ENCODE measurements at places on chromosomes 6 and 20.

- DNase-seq: no peak
Measured at GRCh38 chr20:53556267-53556897, 37.3 kb downstream of the ZNF217 start.

DNA sequence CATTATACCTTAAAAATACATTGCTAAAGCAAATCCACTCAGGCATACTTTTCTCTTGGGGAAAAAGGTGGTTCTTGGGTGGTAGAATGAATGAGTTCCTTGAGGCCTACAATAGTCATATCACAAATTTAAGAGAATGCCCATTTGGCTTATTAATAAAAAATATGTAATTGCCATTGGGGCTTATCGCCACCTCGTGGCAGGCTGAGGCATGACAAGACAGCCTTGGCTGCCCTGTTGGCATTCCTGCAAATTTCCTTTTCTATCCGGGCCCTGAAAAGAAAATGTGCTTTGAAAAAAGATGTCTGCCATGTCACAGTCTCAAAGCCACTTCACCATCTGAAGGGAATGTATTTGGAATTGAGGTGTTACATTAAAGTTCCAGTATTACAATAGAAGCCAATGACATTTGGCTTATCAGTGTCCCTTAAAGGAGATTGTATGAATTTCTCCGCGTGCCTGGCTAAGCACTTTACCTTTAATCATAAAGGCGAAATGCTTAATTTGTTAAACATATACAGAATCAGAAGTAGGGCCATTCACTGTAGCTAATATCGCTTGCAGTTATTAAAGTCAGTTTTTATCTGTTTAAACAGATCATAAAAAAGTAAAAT is 188.3 kb upstream of the ZFP64 start:
- DNase-seq: no peak

DNA sequence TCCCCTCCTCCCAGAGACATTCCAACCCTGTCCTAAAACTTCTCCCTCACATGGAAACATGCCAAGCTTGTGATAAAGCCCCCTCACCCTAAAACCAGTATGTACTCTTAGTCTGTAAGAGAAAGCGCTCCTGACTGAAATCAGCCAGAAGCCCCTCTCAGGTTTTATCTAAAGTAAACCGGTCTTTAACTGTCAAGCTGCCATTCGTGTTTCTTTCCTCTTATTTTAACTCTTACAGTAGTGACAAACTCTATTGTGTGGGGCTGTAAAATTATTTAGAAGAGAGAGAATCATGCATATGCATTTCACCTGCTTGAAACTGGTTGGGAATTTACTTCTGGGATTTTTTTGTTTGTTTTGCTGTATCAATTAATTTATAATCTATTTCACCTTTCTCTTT is 62.7 kb downstream of the FARS2 start:
- DNase-seq: no peak

GRCh38 chr20:61692479-61692878 is 373.2 kb downstream of the TAF4 start:
- DNase-seq: no peak

DNA sequence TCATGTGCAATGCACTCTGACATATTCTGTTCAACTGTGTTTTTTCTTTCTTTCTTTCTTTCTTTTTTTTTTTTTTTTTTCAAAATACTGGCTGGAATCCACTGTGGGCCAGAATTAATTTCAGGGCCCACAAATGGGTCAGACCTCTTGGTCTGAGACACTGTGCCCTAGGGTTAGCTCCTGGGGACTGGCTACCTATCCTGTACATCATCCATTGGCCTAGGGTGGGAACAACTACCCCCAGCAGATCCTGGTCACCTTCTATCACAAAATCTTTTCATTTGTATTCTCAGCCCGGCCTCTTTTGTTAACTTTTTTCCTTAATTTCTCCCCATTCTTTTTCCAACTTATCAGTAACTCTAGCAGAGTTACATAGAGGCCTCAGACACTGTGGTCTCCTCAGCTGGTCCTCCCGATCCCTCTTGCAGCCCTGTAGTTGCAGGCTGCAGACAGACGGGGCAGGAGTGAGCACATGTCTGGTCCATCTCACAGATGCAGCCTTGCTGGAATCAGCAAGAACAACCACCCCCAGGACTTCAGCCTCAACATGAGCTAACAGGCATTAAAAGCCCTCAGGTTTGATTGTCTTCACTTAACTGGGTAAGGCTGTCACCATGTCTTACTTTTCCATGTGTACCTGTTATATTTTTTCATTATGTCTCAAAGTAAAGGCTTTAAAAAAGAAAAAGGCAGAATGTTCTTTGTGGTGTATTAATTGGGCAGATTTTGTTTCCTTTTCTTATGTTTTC is 41.3 kb downstream of the TXLNB start:
- DNase-seq: no peak

DNA sequence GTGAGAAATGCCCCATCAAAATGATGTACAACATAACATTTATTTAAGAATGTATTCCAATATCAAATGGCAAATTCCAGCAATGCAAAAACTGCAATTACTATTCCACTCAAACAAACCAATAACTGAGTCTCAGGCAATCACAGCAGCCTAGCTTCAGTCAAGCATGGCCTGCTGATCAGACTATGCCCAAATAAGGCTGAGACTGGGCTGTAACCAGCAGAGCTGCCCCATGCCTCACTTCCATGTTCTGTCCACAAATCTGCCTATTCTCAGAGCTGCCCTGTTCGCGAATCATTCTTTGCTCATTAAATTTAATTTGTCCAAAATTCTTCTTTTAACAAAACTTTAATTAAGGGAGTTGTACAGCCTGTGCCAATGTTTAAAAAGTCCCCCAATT is 155.4 kb downstream of the FNDC1 start:
- no peak for DNase-seq

GRCh38 chr20:24756292-24757025 is 192.6 kb upstream of the CST7 start:
- DNase-seq: no peak

DNA sequence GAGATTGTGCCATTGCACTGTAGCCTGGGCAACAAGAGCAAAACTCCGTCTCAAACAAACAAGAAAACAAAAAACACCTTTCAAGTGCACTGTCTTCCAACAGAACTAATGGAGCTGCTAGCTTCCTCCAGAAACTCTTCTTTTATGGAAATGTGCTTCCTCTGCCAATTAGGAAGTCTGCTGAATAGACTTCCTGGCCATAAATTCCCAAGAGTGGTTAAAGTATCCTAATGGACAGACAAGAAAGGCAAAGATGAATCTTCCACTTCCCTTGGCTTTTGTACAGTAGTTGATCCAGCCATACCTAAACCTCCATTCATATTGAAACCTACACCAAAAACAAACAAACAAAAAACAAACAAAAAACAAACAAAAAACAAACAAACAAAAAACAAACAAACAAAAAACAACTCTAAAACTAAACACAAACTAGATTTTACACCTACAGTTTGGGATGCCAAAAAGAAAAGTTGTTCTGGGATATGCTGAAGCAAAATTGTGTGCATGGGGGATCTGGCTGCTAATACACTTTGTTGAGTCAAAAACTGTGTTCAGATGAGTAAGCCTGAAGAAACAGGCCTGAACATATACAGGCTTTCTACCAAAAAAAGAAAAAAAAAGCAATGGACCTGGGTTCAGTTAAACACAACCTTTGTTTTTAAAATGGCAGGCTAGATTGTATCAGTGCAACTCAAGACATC is 59.8 kb upstream of the CARMIL1 start:
- no peak for DNase-seq

DNA sequence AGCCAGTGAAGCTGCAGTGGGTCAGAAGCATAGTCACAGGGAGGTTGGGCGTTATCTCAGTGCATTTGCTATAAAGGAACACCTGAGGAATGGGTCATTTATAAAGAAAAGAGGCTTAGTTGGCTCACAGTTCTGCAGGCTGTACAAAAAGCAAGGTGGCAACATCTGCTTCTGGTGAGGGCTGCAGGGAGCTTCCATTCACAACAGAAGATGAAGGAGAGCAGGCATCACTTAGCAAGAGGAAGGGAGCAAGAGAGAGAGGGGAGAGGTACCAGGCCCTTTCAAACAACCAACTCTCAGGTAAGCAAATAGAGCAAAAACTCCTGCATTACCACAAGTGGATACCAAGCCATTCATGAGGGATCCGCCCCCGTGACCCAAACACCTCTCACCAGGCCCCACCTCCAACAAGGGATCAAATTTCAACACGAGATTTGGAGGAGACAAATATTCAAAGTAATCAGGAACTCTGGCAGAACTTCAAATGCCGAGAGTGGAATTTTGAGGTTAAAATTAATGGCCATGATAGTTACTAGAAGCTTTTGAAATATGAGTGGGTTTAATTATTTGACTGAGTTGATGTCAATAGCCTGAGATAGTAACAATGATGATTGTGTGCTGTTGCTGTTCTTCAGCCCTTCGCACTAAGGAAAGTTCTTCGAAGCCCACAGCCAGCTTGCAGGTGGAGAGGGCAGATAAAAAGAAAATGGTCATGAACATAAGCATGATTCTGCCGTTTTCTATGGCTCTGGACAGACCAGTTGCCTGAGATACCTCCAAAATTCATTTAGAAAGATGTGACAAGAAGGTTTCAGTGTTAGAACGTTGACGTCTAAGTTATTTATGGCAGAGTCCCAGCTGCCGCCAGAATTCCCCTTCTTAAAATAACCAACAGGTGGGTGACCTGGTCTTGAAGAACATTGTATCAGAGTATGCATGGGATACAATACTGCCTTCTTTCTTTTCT is 55.3 kb upstream of the ADTRP start:
- no peak for DNase-seq

DNA sequence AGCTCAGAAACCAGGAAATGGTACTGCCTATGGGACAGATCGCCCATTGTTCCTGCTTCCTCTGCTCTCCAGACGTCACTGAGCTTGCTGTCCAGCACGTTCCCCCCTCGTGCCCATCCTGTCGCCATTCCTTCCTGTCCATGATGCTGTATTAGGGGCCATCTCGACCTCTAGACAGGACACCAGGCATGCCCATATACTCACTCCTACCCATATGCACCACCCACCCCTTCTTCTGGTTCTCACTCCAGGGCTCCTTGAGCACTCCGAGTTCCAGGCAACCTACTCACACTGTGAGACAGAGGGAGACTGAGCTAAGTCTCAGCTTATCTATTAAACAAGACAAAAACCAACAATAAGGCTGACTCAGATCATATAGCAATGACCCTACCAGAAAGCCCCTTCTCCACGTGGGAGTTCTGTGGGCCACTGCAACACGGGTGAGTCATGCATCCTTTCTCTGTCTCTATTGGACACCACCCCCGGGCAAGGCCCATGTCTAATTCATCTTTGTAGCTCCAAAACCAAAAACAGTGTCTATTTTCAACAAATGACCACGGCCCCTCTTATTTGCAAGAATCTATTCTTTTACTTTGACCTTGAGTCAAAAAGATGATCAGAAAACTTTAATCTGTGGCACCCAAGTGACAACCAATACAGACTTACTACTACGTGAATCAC is 65.7 kb downstream of the PSMG4 start:
- DNase-seq: no peak

DNA sequence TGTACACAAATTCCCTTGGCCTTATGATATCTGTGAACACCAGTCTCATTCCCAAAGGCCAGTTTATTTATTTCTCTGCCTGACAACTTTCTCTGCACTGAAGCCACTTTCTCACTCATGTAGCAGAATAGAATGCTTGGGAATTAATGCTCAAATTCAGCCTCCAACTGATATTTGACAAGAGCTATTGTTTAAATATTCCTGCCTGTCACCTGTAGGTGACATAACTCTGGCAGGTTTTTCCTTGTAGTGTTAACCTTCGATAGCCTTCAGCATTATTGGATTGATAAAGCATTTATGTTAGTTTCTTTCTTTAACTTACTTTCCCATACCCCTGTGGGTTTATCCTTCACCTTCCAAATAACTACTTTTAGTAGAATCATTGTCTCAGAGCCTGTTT is 1183.2 kb upstream of the ADGRB3 start:
- no peak for DNase-seq

- no peak for DNase-seq
Measured at GRCh38 chr6:120774275-120774674, 560.0 kb downstream of the TBC1D32 start.

DNA sequence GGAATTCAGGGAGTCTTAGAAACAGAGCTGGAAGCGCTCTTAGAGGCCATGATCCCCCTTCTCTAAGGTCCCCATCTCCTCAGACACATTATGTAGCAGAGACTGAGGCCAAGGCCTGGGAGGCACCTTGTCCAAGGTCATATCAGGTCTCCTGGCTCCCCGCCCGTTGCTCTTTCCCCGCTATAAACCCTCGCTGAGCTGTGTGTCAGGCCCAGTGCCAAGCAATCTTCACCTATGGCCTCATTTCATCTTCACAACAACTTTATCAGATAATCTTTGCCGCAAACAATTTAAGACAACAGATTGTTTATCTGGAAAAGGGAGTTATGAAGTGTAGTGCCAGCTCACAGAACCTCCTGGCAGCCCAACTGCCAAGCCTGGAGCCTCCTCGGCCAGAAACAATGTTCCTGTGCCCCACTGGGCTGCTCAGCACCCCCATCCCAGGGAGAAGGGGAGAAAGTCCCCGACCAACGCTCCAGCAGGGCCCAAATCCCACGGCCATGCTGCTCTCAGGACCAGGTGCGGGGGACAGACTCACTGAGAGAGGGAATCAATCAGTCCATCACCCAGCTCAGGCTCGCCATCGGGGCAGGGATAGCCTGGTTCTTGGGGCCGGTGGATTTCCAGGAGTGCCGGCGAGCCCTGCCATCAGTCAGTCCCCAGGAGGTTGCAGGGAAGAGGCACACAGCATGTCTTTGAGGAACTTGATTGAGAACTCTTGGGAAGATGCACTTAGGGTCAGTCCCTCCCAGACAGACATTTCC is 16.9 kb upstream of the FANCE start:
- no peak for DNase-seq

DNA sequence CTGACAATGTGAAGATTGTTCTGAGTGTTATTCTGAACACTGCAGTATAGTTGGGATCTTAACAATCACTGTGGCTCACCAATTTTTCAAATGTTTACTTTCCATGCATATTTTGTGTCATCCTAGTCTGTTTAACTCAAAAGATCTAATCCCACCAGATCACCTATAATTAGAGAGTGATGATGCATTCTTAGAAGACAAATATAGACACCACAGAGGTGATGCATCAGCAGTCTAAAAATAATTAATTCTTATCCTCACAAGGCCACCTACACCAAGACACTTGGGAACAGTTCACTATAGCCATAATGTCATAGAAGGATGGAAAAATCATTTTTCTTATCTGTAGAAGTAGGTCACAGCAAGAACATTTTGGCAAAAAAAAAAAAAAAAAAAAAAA is 154.8 kb downstream of the UBE3D start:
- DNase-seq: no peak

GRCh38 chr6:170344631-170345576 is 38.3 kb downstream of the FAM120B start:
- no peak for DNase-seq

All from effector memory CD4-positive, alpha-beta T cell (primary cell).